ENCODE measurements at places on chromosomes 4 and X. TPM values are rescaled to one million over a fixed set of nuclear protein-coding genes. Genes with fewer than 3 reads are reported as not detected.

DNA sequence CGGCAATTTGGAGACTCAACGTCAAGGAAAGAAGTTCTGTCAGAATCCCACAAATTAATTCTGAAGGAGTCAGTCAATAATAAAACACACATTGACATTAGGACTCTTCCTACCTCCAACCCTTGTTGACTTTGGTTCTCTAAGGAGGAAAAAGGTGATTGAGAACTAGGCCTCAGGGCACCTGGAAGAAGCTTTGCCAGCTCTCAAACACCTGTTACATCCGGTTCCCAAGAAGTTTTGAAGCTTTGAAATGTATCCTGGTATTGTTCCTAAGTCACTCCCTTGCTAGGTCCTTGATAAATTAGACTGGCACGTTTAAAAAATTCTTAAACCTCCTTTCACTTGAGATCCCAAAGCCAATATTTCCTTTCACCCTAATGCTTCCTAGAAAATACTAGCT, 1.7 kb upstream of the CCDC160 start:
- no peak for DNase-seq

- DNase-seq = no peak
Observed at GRCh38 chr4:128770807-128771206, 38.7 kb upstream of the JADE1 start.

DNA sequence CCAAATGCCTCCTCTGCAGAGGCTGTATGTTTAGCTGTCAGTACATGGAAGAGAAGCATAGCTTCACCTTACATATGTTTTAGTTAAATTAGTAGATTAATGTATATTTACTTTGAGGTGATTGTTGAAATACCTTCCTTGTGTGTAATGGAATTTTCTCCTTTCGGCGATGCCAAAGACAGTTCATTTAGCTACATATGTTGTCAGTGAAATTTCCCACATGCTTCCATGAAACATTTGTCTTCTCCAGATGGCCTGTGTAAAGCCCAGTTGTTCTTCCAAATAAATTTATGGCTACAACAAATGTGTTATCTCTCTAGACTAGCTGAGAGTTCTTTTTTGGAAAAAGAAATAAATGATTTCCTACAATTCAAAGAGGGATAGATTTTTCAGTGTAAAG, 95.2 kb downstream of the GPAT3 start:
- DNase-seq = no peak

DNA sequence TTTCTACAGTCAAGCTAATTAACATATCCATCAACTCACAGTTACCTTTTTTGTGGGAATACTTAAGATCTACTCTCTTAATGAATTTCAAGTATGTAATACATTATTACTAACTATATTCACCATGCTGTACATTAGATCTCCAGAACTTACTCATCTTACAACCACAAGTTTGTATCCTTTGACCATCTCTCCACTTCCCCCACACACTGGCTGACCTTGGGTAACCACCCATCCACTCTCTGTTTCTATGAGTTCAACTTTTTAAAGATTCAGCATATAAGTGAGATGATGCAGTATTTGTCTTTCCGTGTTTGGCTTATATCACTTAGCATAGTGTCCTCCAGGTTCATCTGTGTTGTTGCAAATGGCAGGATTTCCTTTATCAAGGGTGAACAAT, 30.5 kb upstream of the MAGED1 start:
- DNase-seq = no peak

GRCh38 chr4:164753873-164754488, at the start of gene SMIM31:
Gene SMIM31, plus strand, starts transcription at chr4:164754131. Its CDS starts 16,313 bp downstream, at chr4:164770444.
- no peak for DNase-seq

DNA sequence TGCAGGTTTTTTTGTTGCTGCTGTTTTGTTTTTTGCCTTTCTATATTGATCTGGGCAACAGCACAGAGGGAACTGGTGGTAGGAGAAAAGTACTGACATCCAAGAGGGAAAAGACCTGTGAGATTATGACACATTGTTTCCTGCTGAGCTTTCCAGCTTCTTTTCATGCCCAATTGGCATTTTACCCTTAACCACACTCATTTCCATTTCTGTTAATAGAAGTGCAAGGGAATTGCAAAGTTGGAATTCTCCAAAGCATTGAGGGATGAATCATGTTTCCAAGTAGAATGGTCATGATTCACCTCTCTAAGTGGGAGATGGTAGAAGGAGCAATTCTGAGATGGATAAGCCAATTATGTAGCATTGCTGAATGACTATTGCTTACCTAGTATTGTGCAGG, 161.5 kb downstream of the PPARGC1A start:
- DNase-seq = no peak

- no peak for DNase-seq
Observed at GRCh38 chr4:140395668-140396067, 22.2 kb downstream of the SCOC start.

MAP3K15 gene
- total RNA-seq = not detected

Measured in naive thymus-derived CD4-positive, alpha-beta T cell (primary cell).